ENCODE measurements at places on chromosomes 13 and 19. TPM values are rescaled to one million over a fixed set of nuclear protein-coding genes. Genes with fewer than 3 reads are reported as not detected.

The KLK12 gene
- total RNA-seq, result not detected

The TRPM4 gene
- 4.1 TPM for total RNA-seq

The DLEU7 gene
- 17.9 TPM for total RNA-seq

The METTL21C gene
- total RNA-seq, result 0.41 TPM

The ZNF274 gene
- total RNA-seq, result 23.2 TPM

The FPR1 gene
- 4.5 TPM for total RNA-seq

The SLC10A2 gene
- total RNA-seq, result under 0.01 TPM

The CALM3 gene
- 211 TPM for total RNA-seq

The TMEM145 gene
- total RNA-seq, result 35.1 TPM

The CEACAM3 gene
- total RNA-seq, result not detected

The SEMA6B gene
- total RNA-seq, result 33.0 TPM

The FFAR1 gene
- not detected for total RNA-seq

The C3 gene
- total RNA-seq, result 11.4 TPM

The DENND1C gene
- not detected for total RNA-seq

The CRX gene
- not detected for total RNA-seq

The SIGLEC8 gene
- 0.82 TPM for total RNA-seq

The GRIK5 gene
- 13.9 TPM for total RNA-seq

The KLF2 gene
- 2.4 TPM for total RNA-seq

The PGLYRP1 gene
- total RNA-seq, result not detected

The NCCRP1 gene
- total RNA-seq, result not detected

The TECR gene
- 13.9 TPM for total RNA-seq

The FUZ gene
- total RNA-seq, result 17.5 TPM

The DKKL1 gene
- total RNA-seq, result 1.2 TPM

The HIPK4 gene
- total RNA-seq, result not detected

The ICAM4 gene
- total RNA-seq, result 0.41 TPM

The KANK3 gene
- total RNA-seq, result 2.4 TPM

The FCER2 gene
- total RNA-seq, result not detected

The LRFN3 gene
- 7.7 TPM for total RNA-seq

The SHD gene
- total RNA-seq, result 2.0 TPM

The HSD17B14 gene
- 1.2 TPM for total RNA-seq
